ENCODE measurements at places on chromosomes 4 and X.

DNA sequence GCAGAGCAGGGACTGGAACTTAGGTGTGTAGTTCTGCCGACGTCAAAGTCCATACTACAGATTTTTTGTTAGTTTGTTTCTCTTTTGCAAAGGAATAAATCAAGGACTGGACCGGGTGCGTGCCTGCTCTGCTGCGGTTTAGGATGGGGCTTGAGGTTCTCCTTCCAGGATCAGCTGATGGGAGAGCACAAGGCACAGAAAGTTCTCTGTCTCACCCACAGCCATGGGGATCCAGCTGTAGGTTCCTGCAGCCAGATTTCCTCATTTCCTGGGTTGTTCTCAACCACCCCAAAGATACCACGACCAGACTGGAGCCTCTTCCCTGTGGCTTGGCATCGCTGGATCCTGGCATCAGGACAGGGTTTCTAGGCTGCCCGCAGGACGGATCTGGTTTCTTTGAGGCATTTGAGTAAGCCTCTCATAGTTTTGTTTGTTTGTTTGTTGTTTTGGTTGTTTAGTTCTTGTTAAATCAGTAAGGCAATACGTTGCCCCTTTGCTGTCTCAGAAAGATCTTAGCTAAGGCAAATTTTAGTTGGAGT lies 789 bp upstream of the SRPX start:
- DNase-seq: no peak

- DNase-seq: no peak
Measured at GRCh38 chrX:132718431-132718958, 229.7 kb upstream of the MBNL3 start.

GRCh38 chr4:182150645-182151044 lies 92.6 kb upstream of the TENM3 start:
- no peak for DNase-seq

DNA sequence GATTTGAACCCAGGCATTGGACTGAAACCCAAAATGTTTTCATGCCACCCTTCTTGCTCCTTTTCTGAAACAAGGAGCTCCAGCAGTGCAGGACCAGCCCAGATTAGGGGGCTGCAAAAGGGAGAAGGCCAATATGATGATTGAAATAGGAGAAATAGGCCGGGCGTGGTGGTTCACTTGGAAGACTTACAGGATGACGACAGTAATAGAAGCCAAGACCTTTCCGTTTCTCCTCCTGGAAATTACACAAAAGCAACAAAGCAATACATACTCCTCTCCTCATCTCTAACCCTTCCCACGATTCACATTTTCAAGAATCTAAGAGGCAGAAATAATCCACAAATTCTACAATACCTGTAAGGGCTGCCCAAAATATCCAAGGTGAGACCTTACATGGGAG lies 90.8 kb downstream of the ANAPC4 start:
- no peak for DNase-seq

GRCh38 chr4:85492336-85492735 lies 17.4 kb downstream of the ARHGAP24 start:
- DNase-seq: no peak

DNA sequence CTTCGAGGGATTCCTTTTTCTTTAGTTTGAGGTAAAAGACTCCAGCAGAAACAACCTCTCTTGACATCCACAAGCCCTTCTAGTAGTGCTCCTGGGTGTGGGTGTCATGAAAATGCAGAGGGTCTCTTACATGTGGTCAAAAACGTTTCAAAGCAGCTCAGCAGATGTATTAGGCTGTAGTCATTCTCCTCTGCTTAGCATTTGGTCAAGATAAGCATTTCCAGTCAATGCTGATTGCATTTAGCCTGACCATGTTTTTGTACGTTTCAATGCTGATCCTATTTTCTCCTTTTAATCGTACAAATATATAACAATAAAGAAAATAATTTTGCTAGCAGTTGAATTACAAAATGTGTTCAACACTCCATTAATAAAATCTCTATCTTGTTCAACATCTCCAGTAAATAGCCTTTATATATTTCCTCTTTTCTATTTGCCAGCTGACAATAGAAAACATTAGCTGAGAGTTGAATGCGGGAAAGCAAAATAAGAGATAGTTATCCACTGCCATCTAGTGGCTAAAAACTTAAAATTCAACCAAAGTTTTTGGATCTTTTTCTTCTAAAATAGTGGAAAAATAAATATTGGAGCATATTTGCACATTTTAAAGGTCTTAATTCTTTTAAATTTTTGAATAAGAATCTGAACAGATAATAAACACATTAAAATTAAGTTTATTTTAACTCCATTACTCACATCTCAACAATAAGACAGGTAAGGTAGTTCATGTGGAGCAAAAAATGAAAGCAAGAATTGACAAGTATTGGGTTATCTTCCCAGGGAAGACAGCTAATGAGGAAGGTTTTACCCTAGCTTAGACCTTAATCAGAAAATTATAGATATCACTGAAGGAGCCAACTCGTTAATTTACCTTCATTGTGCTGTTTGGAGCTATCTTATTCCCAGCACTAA lies 15.2 kb upstream of the PACRGL start:
- DNase-seq: no peak

DNA sequence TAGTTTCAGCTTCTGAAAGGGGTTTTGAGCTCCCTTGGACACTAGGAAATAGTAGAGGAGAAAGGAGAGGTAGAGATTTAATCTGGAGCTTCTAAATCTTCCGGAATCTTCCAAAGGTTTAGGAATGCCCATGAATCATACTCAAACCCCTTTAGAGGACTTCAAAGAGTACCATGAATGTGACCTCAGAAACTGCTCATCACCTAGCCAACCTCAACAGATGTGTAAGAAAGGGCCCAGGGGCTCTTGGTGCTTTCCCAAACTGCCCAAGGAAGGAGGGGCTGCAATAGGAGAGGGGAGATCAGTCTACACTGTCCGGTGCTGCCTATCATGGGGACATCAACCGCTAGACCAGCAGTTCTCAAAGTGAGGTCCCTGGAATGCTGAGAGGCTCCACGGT lies 109.1 kb downstream of the RBM47 start:
- DNase-seq: no peak

DNA sequence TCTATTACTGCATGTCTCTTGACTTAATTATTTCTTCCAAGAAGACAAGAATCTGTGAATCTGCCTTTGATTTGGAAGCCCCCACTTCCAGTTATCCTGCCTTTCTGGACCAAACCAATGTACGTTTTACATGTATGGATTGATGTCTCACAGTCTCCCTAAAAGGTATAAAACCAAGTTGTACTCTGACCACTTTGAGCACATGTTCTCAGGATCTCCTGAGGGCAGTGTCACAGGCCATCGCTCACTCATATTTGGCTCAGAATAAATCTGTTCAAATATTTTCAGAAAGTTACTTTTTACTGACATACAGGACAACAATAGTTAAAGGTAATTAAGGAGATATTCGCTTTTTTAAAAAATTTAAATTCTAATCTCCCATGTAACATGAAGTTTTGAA lies 188.6 kb upstream of the CPXCR1 start:
- DNase-seq: no peak

GRCh38 chr4:79576429-79576753 lies 168.4 kb upstream of the GK2 start:
- peak; percentile 28 for DNase-seq

GRCh38 chr4:71029504-71029903 lies 36.1 kb downstream of the DCK start:
- DNase-seq: no peak

- DNase-seq: no peak
Measured at GRCh38 chr4:53306729-53307128, 59.1 kb downstream of the SCFD2 start.

GRCh38 chr4:948936-949300 lies 16.7 kb downstream of the TMEM175 start:
- no peak for DNase-seq

DNA sequence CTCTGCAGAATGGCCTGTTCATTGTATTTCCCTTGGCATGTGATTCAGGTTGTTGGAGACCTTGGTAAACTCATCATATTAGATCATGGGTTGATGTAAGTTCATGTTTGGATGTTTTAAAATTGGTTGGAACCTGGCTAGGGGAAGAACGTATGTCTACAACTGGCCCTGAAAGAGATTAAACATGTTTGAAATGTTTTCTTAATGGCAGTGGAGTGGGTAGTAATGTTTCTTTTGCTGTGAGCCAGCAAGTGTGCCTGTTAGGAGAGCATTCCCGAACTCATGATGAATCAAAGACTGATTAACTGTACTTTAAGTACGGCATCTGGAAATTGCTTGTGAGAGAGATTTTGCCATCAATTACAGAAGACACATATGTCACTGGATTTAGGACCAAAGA lies 44.5 kb upstream of the SLC4A4 start:
- no peak for DNase-seq

GRCh38 chr4:88623097-88623496 lies 30.8 kb downstream of the HERC3 start:
- no peak for DNase-seq

DNA sequence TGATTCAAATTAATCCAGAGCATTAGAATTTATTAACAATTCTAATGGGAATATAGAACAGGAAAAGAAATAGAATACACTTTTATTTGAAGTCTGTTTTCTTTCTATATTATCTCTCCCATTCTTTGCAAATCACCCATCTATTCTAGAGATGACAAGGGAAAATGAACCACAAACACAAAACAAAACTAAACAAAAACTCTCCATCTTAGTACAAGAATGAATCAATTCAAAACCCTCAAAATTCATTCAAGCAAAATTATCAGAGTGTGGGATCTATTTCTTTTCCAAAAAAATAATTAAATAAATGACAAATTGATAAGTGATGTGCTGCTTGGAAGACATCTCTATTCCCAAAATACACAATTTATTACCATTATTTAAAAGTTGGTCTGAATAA lies 400.1 kb upstream of the NWD2 start:
- DNase-seq: no peak

- DNase-seq: no peak
Measured at GRCh38 chr4:10942156-10942555, 257.6 kb upstream of the CLNK start.

- DNase-seq: no peak
Measured at GRCh38 chr4:112517911-112518310, 1.9 kb upstream of the NEUROG2 start.

DNA sequence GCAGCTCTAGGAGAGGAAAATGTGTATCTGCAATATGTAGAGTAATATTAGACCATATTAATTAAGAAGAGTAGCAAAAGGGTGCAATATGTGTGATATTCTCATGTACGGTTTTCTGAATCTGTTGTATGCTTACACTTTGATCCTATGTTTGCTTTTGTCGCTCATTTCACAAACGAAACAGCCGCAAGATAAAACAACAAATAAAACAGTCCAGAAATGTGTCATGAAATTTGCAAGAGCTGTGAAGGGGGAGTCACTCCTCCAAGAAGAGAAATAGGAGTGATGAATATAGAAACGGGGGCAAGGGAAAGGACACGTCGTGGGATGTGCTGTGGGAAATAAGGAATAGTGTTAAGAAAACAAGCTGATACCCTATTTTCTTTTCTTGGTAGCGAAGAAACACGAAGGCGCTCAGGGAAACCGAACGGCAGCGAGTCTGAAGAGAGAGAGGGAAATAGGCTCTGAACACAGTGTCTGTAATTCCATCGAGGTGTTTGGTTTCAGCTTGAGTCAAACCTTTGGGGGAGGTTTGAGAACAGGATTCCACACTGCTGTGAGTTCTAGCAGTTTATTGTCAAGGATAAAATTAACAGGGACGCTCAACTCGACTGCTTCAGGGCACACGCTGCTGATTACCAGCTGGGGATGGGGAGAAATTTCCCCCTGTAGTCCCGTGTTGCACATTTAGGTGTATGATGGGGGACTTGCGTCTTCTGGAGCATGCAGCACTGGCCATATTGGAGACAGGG lies 595.6 kb upstream of the TENM3 start:
- peak; percentile 63 for DNase-seq

Measured in renal pelvis (tissue), 12 donors.